Mucosa of descending colon (tissue), 3 donors: ENCODE measurements at places on chromosomes 16 and 17.

- DNase-seq = no peak
These were observed 28.3 kb downstream of the MSI2 start for GRCh38 chr17:57284583-57284982.

GRCh38 chr17:18382441-18383078 lies 5.0 kb downstream of the EVPLL start:
- no peak for DNase-seq

DNA sequence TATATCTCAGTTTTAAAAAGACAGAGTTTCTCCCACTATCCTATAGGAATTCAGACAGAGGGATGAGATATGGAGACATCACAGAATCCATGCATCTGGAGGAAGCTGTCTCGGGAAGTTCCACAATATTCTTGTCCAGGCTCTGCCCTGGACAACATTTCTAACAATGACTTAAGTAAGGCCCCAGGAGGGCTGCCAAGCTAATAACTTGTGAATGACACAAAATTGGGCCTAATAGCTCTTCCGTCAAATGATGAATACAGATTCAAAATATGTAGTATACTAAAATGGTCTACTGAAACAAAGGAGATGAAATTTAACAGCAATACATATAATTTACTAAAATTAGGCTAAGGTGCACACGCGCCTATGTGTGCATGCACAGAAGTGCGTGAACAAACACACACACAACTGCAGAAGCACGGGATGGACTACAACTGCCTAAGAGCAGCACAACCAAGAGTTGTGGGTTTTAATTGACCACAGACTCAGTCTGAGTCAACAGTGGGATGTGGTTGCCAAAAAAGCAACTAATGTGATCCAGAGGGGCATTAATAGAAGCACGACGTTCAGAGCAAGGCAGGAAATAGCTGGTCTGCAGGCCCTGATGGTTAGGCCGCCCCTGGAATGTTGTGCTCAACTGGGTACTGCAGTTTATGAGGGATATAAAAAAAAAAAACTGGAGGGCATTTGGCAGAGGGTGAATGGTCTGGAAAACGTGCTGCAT lies 26.3 kb upstream of the HS3ST2 start:
- peak; percentile 16 for DNase-seq

DNA sequence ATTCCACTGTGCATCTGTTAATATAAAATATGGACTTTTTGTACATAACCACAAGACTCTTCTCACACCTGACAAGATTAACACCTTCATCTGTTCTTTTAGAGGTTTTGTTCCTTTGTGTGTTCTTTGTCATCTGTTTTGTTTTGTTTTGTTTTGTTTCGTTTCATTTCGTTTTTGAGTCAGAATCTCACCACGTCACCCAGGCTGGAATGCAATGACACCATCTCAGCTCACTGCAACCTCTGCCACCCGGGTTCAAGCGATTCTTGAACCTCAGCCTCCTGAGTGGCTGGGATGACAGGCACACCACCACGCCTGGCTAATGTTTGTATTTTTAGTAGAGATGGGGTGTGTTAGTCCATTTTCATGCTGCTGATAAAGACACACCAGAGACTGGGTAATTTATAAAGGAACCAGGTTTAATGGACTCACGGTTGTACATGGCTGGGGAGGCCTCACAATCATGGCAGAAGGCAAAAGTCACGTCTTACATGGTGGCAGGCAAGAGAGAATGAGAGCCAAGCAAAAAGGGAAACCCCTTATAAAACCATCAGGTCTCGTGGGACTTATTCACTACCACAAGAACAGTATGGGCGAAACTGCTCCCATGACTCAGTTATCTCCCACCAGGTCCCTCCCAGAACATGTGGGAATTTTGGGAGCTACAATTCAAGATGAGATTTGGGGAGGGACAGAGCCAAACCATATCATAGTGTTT lies 22.3 kb downstream of the C16orf90 start:
- DNase-seq = no peak

- DNase-seq = no peak
These were observed 86.8 kb upstream of the NKD1 start for GRCh38 chr16:50461400-50461760.

GRCh38 chr17:30543456-30543855 lies 66.2 kb downstream of the GOSR1 start:
- no peak for DNase-seq

DNA sequence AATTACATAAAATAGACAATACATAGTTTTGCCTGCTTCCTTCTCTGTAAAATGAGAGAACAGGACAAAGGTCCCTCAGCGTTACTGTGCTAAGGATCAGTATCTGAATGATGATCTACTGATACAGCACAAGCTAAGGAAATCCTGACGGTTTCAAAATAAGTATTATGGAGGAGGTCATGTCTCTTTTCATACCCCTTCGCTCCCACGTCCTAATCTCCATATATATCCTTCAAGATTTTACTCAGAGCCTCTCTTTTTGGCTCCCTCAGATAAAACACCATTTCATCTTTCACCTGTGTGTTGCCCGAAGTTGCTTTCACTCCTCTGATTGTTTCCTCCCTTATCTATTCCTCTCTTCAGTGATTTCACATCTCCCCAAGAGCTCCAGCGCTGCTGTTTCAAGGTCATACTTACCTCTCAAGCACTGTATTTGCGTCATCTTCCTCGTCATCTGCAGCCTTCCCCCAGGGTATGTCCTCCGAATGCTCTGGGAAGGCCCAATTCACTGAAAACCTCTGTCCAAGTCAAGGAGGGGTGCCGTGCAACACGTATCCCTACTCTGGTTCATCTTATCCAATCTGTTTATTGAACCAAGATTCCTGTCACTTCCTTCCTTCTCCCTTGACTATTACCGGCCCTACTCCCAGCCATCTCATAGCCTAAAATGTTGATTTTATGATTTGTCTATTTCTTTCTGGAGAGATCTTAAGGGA lies 1.2 kb upstream of the BLTP2 start:
- DNase-seq = no peak

GRCh38 chr16:58361726-58362125 lies 30.5 kb upstream of the GINS3 start:
- DNase-seq = no peak

- DNase-seq = no peak
These were observed 7.7 kb downstream of the HAPSTR1 start for GRCh38 chr16:9099131-9099625.
